ENCODE measurements at places on chromosomes 1 and 21. TPM values are rescaled to one million over a fixed set of nuclear protein-coding genes. Genes with fewer than 3 reads are reported as not detected.

- no peak for DNase-seq
These were observed 308.1 kb upstream of the LYPLAL1 start for GRCh38 chr1:218865591-218865990.

- DNase-seq = no peak
These were observed 59.5 kb downstream of the TRABD2B start for GRCh38 chr1:47937586-47938254.

DNA sequence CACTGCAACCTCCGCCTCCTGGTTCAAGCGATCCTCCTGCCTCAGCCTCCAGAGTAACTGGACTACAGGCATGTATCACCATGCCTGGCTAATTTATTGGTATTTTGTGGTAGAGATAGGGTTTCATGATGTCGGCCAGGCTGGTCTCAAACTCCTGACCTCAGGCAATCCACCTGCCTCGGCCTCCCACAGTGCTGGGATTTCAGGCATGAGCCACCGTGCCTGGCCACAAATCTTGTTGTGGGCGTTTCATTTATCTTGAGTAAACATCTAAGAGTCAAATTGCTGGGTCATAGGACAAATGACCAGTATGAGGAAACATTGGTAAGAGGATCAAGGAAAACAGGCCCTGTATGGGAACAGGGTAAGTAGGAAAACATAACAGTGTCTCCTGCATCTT is 17.9 kb downstream of the TMEM200B start:
- DNase-seq = no peak

The SSX2IP gene
- 12.7 TPM for total RNA-seq

The CFAP74 gene
- 0.38 TPM for total RNA-seq

The KCNK1 gene
- total RNA-seq = not detected
